T-helper 2 cell treated with Interferon-gamma antibody and Interleukin-4, amounts not matched to agents 5 μg/mL and 100 μg/mL, for 36 hours (primary cell): ENCODE measurements at places on chromosomes 11 and 22.
A peak's percentile ranks its signal among the peaks of the same experiment; 100 is the strongest.

DNA sequence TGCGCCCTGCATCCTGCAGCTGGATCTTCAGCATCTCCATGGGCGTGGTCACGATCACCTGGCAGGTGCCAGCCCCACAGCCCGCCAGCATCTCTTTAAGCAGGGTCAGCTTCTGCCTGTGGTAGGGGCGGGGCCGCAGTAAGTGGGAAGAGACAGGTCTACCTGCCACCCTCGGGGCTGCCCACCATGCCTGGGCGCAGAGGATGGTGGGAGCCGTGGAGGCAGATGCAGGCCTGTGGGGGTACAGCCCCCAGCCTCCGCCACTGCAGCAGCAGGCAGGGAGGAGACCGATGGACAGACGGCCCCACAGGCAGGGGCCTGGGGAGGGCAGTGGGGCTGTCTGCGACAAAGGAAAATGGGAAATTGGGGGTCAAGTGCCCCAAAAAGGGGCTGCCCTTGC lies 3.0 kb upstream of the CEND1 start:
- DNase-seq = no peak

DNA sequence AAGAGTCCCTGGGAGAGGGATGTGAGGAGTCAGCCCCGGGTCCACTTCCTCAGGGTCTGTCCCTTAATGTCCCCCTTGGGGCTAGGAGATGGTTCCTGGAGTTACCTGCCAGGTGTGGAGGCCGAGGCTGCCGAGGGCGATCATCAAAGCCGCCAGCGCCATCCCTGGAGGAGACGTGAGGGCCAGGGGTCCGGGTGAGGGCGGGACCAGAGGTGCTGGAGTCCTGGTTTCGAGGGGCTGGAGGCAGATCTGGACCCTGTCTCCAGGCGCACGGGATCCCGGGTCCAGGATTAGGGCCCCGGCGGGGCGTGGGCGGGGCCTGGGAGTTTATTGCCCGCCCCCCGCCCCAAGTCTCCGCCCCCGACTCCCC lies at the start of gene ART5:
ART5 (minus strand) TSS at position 292 of the 370 bp plus-strand sequence; CDS start at position 162, 130 bp downstream.
- no peak for DNase-seq

GRCh38 chr22:31243339-31244045 lies 31.4 kb downstream of the LIMK2 start:
- no peak for DNase-seq

GRCh38 chr11:86608251-86608799 lies 64.1 kb downstream of the ME3 start:
- peak; percentile 20 for DNase-seq

GRCh38 chr11:12991426-12991825 lies 17.7 kb upstream of the RASSF10 start:
- DNase-seq = no peak

DNA sequence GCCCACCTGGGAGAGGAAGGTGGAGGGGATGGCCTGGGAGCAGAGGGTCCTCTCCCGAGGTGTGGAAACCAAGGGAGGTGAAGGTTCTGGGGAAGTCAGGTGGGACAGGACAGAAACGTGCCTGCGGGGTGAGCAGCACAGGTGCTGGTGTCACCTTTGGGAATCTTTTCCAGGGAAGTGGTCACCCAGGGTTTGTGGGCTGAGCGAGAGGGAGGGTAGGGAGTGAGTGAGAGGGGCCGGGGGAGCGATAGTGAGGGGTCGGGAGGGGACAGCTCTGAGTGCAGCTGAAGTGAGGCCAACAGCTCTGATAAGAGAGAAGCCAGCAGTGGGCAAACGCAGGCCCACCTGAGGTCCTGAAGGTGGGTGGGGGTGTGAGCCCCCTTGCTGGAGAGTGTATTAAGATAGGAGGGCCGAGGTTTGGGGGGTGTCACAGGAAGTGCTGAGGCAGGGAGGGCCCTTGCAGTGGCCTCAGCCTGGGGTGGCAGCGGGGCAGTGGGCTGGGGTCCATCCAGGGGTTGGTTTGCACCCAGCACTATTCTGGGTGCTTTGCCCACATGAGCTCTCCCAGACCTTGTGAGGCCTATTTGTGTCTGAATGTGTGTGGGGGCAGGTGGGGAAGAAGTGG lies 1.6 kb upstream of the SHANK3 start:
- DNase-seq = no peak

DNA sequence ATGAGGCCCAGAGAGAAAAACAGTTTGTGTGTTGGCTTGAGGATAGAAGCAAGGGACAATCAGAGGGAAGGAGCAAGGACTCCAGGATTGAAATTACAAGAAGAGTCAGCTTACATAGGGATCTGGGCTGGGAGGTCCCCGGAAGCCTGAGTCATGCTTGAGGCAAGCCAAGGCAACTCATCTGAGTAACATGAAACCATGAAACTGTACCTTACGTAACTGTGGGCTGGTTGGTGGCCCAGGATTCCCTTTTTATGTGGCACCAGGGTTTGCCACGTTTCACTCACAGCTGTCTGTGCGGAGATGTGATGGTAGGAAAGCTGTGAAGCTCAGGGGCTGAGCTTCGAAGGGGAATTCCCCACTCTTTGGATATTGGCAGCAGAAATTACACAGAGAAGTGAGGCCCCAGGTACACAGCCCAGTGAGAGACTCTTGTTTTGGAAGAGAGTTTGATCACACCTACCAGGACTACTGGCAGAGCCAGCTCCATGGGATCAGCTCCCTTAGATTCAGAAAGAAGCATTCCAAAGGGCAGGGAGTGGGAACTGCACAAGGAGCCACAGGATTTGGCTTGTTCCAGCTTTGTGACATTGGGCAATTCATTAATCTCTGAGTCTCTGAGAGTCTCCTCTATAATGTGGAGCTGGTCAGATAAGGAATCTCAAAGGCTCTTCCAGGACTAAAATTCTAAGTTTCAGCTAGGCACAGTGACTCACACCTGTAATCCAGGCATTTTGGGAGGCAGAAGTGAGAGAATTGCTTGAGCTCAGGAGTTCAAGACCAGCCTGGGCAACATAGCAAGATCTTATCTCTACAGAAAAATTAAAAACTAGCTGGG lies 7.8 kb downstream of the SLC5A1 start:
- DNase-seq = peak; percentile 81

- DNase-seq = no peak
These were observed 53.3 kb downstream of the FAR1 start for GRCh38 chr11:13721760-13722159.

GRCh38 chr11:12842933-12843636 lies 166.0 kb upstream of the RASSF10 start:
- no peak for DNase-seq

GRCh38 chr11:19520681-19521080 lies 192.0 kb upstream of the NAV2 start:
- no peak for DNase-seq

GRCh38 chr22:44952863-44953746 lies 56.7 kb downstream of the PHF21B start:
- DNase-seq = no peak

DNA sequence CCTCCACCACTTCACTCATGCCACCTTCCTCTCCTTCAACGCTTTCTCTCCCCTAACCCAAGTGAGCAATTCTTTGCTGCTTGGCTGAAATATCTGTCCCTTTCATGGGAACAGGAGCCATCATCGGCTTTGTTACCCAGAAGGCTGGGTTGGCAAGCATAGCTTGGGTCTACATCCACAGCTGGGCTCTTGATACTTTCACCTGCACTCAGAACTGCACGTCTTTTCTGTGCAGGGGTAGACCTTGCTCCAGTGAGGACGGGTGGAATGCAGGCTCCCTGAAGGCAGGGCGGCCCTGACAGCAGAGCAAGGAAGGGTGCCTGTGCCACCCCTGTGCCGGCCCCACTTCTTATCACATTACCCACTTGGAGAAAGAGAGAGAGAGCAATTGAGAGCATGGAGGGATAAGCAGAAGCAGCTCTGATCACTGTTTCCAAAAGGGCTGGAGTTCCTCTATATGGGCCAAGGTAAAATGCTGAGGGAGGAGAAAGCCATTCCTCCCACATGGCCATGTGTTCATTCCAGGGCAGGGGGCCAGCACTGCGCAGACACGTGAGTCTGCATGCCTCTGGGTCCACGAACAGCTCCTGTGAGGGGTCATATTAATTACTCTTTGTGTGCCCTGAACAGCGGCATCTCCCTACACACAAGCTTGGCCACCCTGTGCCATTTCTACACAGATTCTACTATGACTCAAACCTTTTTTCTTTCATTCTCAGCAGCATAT lies 181.8 kb downstream of the BUD13 start:
- DNase-seq = no peak

- DNase-seq = no peak
These were observed 255.9 kb downstream of the INSC start for GRCh38 chr11:15370495-15371147.

DNA sequence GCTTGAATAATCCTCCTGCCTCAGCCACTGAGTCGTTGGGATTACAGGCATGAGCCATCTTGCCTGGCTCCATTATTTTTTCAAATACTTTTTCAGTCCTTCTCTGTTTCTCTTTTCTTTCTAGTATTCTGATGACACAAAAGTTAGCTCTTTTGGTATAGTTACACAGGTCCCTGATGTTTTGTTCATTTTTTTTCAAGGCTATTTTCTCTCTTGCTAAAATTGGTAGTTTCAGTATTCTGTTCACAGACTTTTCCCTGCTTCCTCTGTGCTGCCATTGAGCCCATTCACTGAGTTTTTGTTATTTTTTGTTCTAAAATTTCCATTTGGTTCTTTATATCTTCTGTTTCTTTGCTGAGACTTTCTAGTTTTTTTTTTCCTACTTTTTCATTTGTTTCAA lies 166.5 kb downstream of the UVRAG start:
- no peak for DNase-seq

DNA sequence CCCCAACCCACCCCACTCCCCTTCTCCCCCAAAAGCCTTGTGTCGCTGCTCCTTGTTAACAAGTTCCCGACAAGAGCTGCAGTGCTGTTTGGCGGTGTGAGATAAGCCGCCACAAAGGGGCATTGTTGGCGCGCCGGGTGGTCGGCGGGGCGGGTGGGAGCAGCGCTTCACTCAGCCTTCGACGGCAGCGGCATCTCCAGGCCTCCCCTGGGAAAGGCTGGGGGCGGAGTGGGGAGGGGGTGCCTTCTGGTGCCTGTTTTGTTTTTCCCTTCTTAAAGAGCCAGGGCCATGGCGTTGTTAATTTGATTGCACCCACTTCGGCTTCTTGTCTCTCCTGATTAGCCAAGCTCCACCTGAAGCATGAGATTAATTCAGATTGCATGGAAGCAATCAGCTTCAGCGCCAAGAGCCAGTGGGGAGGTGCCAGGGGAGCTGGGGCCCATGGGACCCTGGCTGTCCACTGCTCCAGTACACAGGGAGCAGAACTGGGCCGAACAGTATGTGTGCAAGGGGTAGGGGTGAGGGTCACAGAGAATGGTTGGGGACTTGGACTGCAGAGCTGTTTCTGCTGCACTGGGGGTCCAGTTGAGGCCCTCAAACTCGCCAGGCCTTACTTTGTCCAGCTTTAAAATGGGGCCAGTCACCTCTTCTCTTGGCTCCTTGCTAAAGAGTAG lies 165.1 kb downstream of the CEP164 start:
- DNase-seq = no peak

GRCh38 chr11:119341222-119342022 lies 739 bp upstream of the C1QTNF5 start:
- no peak for DNase-seq

GRCh38 chr22:23827351-23827995 lies 11.3 kb downstream of the DERL3 start:
- DNase-seq = no peak

GRCh38 chr11:128331317-128331716 lies 256.0 kb downstream of the ETS1 start:
- no peak for DNase-seq

DNA sequence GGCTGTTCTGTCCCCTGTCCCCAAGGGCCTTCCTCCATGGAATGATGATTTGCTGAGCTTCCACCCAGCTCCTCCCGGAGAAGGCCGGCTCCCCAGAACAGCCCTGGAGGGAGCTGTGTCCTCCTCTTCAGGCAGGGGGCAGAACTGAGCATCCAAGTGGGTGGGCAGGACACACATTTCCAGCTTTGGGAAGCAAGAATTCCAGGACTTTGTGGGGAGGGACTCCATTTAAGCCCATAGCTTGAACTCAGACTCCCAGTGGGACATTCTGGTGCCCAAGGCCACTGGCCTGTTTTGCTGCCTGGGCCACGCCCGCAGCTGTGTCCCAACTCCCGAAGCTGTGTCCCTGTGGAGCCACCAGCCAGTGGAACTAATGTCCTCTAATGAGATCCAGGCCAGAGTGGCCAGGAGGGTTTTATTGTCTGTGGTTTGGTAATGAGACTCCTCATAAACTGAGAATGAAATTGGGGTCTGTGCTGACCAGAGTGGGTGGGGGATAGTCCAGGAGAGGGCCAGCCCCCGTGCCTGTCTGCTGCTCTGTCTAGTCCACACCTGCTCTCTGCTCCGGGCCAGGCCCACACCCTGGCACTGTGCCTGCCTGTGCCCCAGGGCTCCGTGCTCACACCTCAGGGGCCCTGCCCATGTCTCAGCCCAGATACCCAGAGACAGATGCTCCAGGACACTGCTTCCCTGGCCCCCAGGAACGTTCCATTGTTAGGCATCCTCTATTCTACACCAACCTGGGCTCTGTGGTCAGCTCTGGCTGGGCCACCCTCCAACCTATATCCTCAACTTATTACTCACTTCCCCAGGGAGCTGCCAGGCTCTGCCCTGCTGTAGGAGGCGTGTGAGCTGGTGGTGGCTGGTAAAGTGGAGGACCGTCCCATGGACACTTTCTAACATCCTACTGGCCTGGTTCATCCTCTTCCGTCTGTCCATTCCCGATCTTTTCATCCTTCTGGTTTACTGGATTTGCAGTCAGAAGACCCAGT lies 7.6 kb downstream of the NECTIN1 start:
- no peak for DNase-seq

DNA sequence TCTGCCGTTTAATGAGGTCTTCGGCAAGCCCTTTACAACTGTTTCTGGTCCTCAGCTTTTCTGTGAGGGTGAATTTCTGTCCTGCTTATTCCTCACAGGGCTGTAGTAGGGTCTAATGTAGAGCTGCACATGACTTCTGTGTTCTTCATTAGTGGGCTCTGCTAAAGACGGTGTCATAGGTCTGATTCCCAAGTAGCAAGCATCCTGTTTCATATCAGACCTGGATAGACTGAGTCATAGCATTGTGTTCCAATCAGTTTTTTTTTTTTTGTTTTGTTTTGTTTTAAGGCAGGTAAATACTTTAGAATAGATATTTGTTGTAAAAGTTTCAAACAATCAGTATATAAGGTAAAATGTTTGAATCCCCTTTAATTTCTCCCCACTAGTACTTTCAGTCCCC lies 35.4 kb downstream of the BIRC2 start:
- no peak for DNase-seq

- no peak for DNase-seq
These were observed 62.1 kb upstream of the ARFGAP3 start for GRCh38 chr22:42919199-42919598.

DNA sequence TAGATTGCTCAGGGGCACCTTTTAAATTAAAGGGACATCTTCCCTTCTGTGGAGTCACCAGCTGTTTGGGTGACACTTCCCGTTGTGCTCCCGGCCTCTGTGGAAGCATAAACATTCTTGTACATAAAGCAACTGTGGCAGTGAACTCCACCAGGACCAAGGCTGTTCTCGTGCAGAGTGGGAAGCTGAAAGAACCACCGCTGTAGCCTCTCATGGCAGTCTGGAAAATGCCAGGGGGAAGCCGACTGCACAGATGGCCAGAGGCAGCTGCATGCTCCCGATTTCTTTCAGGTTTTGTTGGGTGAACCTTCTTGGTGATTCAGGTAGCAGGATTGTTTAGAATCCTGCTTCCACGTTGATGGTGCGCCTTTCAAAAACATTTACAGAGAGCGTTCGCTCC lies 10.3 kb downstream of the UBASH3B start:
- DNase-seq = no peak
